ENCODE measurements at places on chromosomes 2 and 18. TPM values are rescaled to one million over a fixed set of nuclear protein-coding genes. Genes with fewer than 3 reads are reported as not detected.
A peak's percentile ranks its signal among the peaks of the same experiment; 100 is the strongest.

ZNF638 gene
- total RNA-seq = 134 TPM

LTBP1 gene
- total RNA-seq = 27.4 TPM

HES6 gene
- total RNA-seq = 52.2 TPM

YPEL5 gene
- 30.1 TPM for total RNA-seq

EIF2AK2 gene
- total RNA-seq = 12.7 TPM

STARD7 gene
- 233 TPM for total RNA-seq

SCN2A gene
- total RNA-seq = under 0.01 TPM

DSG4 gene
- not detected for total RNA-seq

DNA sequence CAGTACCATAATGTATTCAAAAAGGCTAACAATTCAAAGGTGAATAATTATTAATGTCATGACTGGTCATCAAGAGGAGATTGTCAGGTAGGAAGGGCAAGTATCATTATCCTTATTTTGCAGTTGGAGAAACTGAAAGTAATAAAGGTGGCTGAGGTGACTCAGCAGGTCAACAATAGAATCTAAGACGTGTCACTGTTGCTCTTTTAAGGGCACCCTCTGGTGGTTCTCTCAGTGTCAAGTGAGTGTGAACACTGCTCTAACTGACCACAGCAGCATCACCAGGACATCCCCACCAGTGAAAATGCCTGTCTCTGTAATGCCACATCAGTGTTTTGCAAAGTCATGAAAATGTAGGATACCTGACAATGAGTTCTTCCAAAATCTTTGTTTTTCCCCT lies 69.7 kb downstream of the DCC start:
- DNase-seq = no peak

DNA sequence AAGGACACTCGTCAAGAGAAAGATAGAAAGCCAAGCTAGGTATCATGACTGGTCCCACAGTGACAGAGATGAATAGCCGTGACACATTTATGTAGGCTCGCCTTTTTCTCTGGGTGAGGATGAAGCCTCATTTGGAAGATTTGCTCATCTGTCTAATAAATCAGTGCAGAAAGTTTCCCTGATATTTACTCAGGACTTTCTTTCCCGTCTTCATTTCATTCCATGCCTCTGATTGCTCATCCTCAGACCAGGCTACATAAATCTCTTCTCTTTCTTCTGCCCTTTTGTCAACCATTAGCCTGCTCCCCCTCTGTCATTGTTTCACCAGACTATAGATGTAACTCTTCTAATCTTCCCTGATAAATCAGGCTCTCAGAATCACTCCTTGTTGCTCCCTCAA lies 361.8 kb upstream of the MEIS1 start:
- no peak for DNase-seq

GRCh38 chr2:177575358-177575757 lies 182.8 kb downstream of the AGPS start:
- DNase-seq = no peak

- DNase-seq = no peak
Measured at GRCh38 chr2:54207666-54208195, 48.3 kb downstream of the TSPYL6 start.

GRCh38 chr18:69469444-69469919 lies 68.8 kb downstream of the DOK6 start:
- peak; percentile 65 for DNase-seq

GRCh38 chr2:200131307-200131706 lies 175.2 kb upstream of the SPATS2L start:
- DNase-seq = no peak

DNA sequence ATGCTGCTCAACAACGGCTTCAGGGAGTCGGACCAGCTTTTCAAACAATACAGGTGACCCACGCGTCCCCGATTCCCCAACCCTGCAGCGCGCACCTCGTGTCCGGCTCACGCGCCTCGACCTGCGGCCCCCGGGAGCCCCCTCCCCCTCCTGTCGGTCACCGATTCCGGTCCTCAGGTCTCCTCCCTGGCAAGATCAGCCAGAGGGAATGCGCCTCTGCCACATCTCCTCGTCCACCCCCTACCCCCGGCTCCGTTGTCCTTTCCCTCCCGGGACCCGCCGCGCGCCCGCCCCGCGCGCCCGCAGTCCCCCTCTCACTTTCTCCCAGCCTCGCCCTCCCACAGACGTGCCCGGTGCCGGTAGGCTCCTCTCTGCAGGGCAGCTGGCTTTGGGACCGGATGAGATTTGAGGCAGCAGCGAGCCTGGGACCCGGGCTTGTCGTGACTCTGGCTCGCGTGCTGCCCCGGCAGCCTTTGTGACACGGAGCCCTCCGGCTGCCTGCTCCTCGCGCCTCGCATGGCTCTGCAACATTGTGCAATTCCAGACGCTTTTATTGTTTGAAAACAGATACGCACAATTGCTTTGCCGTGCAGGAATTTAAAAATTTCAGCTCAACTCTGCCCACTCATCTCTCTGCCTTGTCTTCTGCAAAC lies 558 bp downstream of the TTC39C start:
- DNase-seq = peak; percentile 87

DNA sequence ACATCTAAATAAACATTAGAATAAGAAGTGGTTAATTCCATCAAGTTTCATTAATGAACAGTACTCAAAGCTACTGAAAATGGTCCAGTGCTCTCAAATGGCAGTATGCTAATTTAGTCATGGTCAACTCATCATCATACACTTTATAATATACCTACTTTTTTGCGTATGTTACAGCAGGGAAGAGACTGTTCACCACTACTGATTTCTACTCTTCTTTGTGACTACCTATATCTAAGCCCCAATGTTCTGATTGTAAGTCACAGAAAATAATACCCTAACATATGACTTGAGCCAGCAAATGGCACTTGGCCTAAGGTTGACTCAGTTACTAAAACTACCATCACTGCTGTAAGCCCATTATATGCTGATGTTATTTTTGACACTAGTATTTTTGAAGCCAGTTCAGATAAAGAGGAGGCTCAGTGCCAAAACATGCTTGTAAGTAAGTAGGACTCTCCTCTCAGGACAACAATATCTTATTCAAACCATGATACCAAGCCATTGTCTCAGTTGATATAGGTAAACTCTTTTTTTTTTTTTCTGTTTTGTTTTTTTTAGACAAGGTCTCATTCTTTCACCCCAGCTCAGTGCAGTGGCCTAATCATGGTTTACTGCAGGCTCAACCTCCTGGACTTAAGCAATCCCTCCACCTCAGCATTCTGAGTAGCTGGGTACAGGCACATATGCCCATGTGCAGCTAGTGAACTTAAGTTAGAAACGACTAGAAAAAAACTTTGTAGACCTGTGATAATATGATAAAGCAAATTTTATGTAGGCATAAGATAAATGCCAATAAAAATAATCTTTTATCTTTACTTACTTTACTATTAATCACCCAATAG lies 266.9 kb downstream of the ZNF385B start:
- DNase-seq = no peak

GRCh38 chr18:58529714-58530354 lies 99.1 kb downstream of the ALPK2 start:
- peak; percentile 68 for DNase-seq

GRCh38 chr2:152864601-152865149 lies 146.3 kb downstream of the ARL6IP6 start:
- no peak for DNase-seq

GRCh38 chr2:173667415-173667814 lies 297.8 kb downstream of the SP3 start:
- no peak for DNase-seq

- no peak for DNase-seq
Measured at GRCh38 chr2:167196461-167197252, 308.4 kb downstream of the XIRP2 start.

- no peak for DNase-seq
Measured at GRCh38 chr18:70256184-70256583, 32.7 kb upstream of the SOCS6 start.

- DNase-seq = no peak
Measured at GRCh38 chr2:123380370-123380935, 644.6 kb upstream of the CNTNAP5 start.

All from H7 (cell line).